Immature natural killer cell (primary cell): ENCODE measurements at places on chromosomes 3 and 15. TPM values are rescaled to one million over a fixed set of nuclear protein-coding genes. Genes with fewer than 3 reads are reported as not detected.

Gene CFAP161
- polyA plus RNA-seq: 0.83 TPM

- H3K36me3 ChIP-seq: peaks cover 17% of the 10 kb centered on the region
- H3K4me3 ChIP-seq: peak overlapping the region; percentile 11
- H3K27ac ChIP-seq: no peak overlapping the region
- no peaks in the 10 kb centered on the region for H3K4me1 ChIP-seq
- DNase-seq: no peak
- no peaks in the 10 kb centered on the region for H3K27me3 ChIP-seq
Measured at GRCh38 chr15:99706557-99707303, 26.5 kb downstream of the LYSMD4 start.

- peaks cover 6% of the 10 kb centered on the region for H3K4me1 ChIP-seq
- DNase-seq: no peak
- H3K36me3 ChIP-seq: no peaks in the 10 kb centered on the region
- no peaks in the 10 kb centered on the region for H3K27me3 ChIP-seq
Measured at GRCh38 chr3:78728406-78729145, 1039.2 kb downstream of the ROBO1 start.

- H3K4me1 ChIP-seq: no peaks in the 10 kb centered on the region
- H3K36me3 ChIP-seq: peaks cover 17% of the 10 kb centered on the region
- H3K27ac ChIP-seq: no peak overlapping the region
- DNase-seq: no peak
Measured at GRCh38 chr3:113968986-113969385, 21.2 kb downstream of the ZDHHC23 start.

Gene GHSR
- 2.1 TPM for polyA plus RNA-seq

Gene LSM3
- polyA plus RNA-seq: 31.5 TPM
